ENCODE measurements at places on chromosomes 2 and 18. TPM values are rescaled to one million over a fixed set of nuclear protein-coding genes. Genes with fewer than 3 reads are reported as not detected.

- H3K4me1 ChIP-seq: no peaks in the 10 kb centered on the region
- no peaks in the 10 kb centered on the region for H3K27me3 ChIP-seq
- no peak overlapping the region for H3K27ac ChIP-seq
- DNase-seq: no peak
Observed at GRCh38 chr18:43322132-43322531, 44.8 kb upstream of the SYT4 start.

DNA sequence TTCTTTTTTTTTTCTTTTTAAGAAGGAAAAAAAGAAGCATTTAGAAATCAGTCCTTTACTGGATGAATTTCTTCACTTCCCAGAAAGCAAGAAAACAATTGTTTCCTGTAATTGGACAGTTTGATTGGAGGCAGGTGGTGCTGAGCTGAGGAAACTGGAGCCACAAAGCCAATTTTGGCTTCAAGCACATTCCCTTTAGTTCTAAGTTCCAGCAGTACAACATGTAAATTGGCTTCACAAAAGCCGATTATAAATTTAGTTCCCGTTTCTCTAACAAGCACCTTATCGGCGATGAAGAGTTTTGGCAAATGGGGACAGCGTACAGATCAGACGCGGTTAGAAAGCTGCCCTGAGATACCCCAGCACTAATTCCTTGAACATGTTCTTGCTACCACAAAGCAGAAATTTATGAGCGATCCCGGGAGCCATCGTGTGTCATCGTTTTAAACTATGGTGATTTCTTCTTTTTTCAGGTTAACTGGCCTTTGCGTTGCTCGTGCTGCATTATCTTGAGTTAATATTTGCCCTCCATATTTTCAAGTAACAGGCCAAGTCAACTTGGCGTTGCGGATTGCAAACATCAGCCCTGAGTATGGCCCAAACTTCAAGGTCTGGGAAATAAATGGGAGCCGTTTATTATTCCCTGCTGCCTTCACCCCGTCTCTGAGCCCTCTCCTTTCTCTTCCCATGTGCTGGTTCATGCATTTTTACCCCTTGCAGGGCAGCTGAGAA is 190.4 kb upstream of the ID2 start:
- H3K36me3 ChIP-seq: no peaks in the 10 kb centered on the region
- H3K27me3 ChIP-seq: no peaks in the 10 kb centered on the region
- H3K4me1 ChIP-seq: peaks cover 50% of the 10 kb centered on the region

DNA sequence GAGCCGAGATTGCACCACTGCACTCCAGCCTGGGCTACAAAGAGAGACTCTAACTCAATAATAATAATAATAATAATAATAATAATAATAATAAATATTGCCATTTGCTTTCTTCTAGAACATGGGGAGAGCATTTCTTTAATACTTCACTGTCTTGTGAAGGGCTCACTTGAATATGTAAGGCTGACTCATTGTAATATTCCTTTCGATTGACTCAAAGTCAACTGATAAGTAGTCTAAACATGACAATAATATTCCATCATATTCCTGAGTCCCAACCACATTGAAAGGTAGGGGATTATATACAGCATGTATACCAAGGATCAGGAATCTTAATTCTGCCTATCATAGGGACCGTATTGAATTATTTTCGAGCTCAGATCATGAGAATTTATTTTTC is 949.2 kb downstream of the DSC3 start:
- H3K4me1 ChIP-seq: no peaks in the 10 kb centered on the region
- no peak overlapping the region for H3K27ac ChIP-seq
- no peaks in the 10 kb centered on the region for H3K27me3 ChIP-seq
- H3K4me3 ChIP-seq: no peak overlapping the region
- H3K36me3 ChIP-seq: no peaks in the 10 kb centered on the region

- no peaks in the 10 kb centered on the region for H3K36me3 ChIP-seq
- no peaks in the 10 kb centered on the region for H3K27me3 ChIP-seq
- H3K27ac ChIP-seq: no peak overlapping the region
- DNase-seq: no peak
Observed at GRCh38 chr2:41151746-41152145, 699.9 kb upstream of the SLC8A1 start.

DNA sequence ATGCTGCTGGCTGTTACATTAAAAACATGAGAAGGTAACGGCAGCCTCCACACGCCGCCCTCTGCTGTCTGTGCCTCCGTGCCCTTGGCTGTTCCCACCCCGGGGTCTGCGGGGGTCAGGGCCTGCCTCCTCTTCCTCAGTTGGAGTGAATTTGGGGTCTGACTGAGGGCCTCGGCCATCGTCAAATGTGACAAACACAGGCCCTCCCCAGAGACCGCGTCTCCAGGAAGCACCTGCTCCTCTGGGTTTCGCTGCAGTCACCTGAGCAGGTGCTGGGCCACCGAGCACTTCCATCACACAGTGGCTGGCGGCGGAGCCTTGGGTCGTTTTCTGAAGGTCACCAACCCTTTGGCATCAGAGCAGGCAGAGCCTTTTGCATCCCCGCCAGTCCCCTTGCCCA is 70.9 kb downstream of the NFATC1 start:
- no peaks in the 10 kb centered on the region for H3K4me1 ChIP-seq
- no peak overlapping the region for H3K27ac ChIP-seq
- peaks cover 19% of the 10 kb centered on the region for H3K36me3 ChIP-seq
- no peak for DNase-seq
- H3K27me3 ChIP-seq: no peaks in the 10 kb centered on the region

GRCh38 chr18:61595615-61596251 is 262.5 kb downstream of the CDH20 start:
- no peak for DNase-seq
- H3K4me3 ChIP-seq: no peak overlapping the region
- no peaks in the 10 kb centered on the region for H3K36me3 ChIP-seq
- H3K4me1 ChIP-seq: peaks cover 4% of the 10 kb centered on the region
- no peak overlapping the region for H3K27ac ChIP-seq

DNA sequence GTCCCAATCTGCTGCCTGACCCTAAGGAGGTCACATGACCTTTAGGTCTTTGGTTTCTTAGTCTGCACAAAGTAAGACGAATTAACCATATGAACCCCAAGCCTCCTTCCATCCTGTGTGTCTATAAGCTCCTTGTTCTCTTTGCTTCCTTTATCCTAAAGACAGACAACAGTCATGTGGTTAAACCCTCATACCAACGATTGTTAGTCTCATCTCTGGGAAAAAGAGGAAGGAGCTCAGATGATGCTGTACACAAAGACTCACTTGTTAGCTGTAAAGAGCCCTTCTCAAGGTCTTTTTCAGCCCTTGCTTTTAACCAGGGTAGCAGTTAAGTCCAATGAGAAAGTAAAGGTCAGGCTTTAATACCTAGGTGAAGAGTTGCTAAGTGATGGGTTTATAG is 443.7 kb downstream of the TNS1 start:
- no peaks in the 10 kb centered on the region for H3K4me1 ChIP-seq
- no peak for DNase-seq
- H3K36me3 ChIP-seq: no peaks in the 10 kb centered on the region
- no peak overlapping the region for H3K27ac ChIP-seq
- H3K27me3 ChIP-seq: no peaks in the 10 kb centered on the region

DNA sequence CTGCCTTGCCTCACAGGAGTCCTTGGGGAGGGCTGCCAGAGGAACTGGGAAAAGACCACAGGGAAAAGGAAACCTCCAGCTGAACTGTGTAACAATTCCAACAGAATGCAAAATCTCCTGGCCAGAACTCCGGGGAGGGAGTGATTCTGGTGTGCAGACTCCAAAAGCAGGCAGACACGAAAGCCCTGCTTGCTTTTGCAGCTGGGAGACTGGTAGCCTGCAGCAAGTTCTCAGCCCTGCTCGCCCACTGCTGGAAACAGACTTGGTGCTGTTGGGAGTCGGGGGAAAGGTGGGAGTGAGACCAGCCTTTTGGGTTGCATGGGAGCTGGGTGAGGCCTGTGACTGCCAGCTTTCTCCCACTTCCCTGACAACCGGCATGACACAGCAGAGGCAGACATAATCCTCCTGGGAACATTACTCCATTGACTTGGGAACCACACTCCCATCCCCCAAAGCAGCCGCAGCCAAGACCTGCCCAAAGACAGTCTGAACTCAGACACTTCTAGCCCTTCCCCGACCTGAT is 26.0 kb upstream of the NMI start:
- no peak for DNase-seq
- no peak overlapping the region for H3K4me3 ChIP-seq
- no peaks in the 10 kb centered on the region for H3K36me3 ChIP-seq
- no peaks in the 10 kb centered on the region for H3K4me1 ChIP-seq
- peak overlapping the region; percentile 36 for H3K27ac ChIP-seq

DNA sequence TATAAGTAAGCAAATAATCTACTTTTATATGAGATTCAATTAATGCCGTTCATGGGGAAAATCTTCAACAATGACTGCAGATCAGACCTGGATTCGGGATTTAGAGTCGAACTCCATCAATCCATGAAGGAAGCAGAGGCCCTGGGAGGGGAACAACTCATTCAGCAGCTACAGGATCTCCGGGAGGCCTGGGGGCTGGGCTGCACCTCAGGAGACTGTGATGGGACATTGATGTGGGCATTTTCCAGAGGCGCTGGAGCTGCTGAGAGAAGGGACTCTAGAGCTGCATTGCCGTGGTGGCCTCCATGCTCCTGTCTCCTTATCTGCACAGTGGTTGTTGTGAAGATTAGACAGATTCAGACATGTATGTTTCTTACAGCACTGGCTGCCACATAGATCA is 76.9 kb downstream of the MYT1L start:
- no peak overlapping the region for H3K27ac ChIP-seq
- H3K36me3 ChIP-seq: no peaks in the 10 kb centered on the region
- no peaks in the 10 kb centered on the region for H3K27me3 ChIP-seq
- no peaks in the 10 kb centered on the region for H3K4me1 ChIP-seq

- no peak for DNase-seq
- H3K36me3 ChIP-seq: no peaks in the 10 kb centered on the region
- no peaks in the 10 kb centered on the region for H3K27me3 ChIP-seq
- H3K4me3 ChIP-seq: no peak overlapping the region
- H3K27ac ChIP-seq: no peak overlapping the region
- no peaks in the 10 kb centered on the region for H3K4me1 ChIP-seq
Observed at GRCh38 chr2:119208791-119209203, 14.8 kb upstream of the STEAP3 start.

DNA sequence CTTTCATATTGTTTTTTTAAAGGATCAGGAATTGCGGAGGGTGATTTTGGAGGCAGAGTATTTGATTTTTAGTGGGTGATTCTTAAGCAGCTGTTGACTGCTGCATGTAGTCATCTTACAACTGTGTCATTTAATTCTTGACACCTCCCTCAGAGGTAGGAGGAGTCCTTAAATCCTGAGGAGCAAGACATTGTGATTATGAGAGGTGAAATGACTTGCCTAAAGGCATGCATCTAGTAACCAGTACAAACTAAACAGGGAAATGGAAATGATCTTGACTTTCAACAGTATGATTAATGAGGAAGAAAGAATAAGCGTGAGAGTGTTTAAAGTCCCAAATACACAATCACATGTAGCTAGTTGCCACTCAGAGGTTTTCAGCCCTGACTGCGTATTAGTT is 440.7 kb downstream of the THSD7B start:
- no peaks in the 10 kb centered on the region for H3K36me3 ChIP-seq
- H3K27ac ChIP-seq: no peak overlapping the region
- no peak for DNase-seq
- H3K4me3 ChIP-seq: no peak overlapping the region

GRCh38 chr18:5941890-5942289 is 46.6 kb upstream of the TMEM200C start:
- H3K27ac ChIP-seq: no peak overlapping the region
- no peaks in the 10 kb centered on the region for H3K36me3 ChIP-seq
- no peak overlapping the region for H3K4me3 ChIP-seq
- no peak for DNase-seq

- no peaks in the 10 kb centered on the region for H3K27me3 ChIP-seq
- H3K4me1 ChIP-seq: no peaks in the 10 kb centered on the region
- no peaks in the 10 kb centered on the region for H3K36me3 ChIP-seq
- no peak overlapping the region for H3K27ac ChIP-seq
- DNase-seq: peak; percentile 46
- no peak overlapping the region for H3K4me3 ChIP-seq
Observed at GRCh38 chr2:239721531-239721930, 303.6 kb downstream of the NDUFA10 start.

DNA sequence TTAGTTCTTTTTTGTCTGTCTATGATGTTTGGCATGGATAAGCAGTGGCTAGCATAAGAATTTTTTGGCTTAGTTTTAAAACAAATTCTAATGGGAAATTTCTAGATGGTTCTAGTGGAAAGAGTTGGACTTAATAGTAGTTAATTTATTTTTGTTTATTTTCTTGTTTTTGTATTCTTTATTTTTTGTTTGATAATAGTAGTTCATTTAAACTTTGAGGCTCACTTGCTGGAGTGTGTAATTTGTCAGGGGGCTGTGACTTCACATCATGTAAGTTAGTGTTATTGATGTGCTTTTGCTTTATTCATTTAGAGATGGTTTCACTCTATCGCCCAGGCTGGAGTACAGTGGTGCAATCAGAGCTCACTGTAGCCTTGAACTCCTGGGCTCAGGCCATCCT is 43.7 kb upstream of the KLF11 start:
- no peaks in the 10 kb centered on the region for H3K27me3 ChIP-seq
- DNase-seq: no peak
- no peak overlapping the region for H3K4me3 ChIP-seq
- no peak overlapping the region for H3K27ac ChIP-seq
- H3K36me3 ChIP-seq: no peaks in the 10 kb centered on the region

GRCh38 chr2:130328710-130329109 is 14.0 kb upstream of the IMP4 start:
- peaks cover 4% of the 10 kb centered on the region for H3K4me1 ChIP-seq
- no peak overlapping the region for H3K27ac ChIP-seq
- no peaks in the 10 kb centered on the region for H3K36me3 ChIP-seq
- no peak overlapping the region for H3K4me3 ChIP-seq
- peaks cover 47% of the 10 kb centered on the region for H3K27me3 ChIP-seq

DNA sequence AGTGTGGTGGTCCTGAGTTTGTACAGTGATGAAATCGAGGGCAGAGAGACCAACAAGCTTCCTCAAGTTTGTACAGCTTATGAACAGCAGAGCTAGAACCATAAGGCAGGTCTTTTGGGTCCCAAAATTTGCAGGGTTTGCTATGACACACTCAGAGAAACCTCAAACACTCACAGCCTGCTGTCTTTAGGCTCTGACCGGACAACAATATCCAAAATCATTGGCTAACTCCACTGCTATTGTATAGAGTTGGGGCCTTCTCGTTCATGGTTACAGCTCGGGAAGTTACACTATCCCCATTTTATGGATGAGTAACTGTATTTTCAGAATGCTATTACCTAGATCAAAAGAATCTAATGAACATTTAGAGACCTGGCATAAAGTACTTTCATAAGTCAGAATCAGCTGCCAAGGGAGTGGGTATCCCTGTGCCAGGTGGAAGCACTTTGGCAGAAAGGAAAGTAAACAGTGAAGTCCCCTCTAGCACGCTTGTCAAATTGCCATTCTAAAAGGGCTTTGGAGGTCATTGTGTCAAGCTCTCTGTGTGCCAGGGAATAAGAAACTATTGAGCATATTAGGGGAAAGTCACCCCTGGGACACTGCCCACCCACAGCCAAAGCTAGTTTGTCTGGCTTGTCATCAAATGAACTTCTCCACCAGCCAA is 331.8 kb downstream of the ALK start:
- no peak overlapping the region for H3K27ac ChIP-seq
- no peaks in the 10 kb centered on the region for H3K4me1 ChIP-seq
- H3K4me3 ChIP-seq: no peak overlapping the region

GRCh38 chr2:28640908-28641300 is 110.7 kb upstream of the PPP1CB start:
- no peak for DNase-seq
- peaks cover 14% of the 10 kb centered on the region for H3K4me1 ChIP-seq
- H3K4me3 ChIP-seq: no peak overlapping the region
- no peaks in the 10 kb centered on the region for H3K27me3 ChIP-seq
- H3K27ac ChIP-seq: no peak overlapping the region
- no peaks in the 10 kb centered on the region for H3K36me3 ChIP-seq

Gene TP53I3
- 44.3 TPM for total RNA-seq

Gene TXNL4A
- 80.7 TPM for total RNA-seq

Gene KIF1A
- total RNA-seq: 0.81 TPM

Gene AGXT
- not detected for total RNA-seq

Gene INPP5D
- total RNA-seq: 33.3 TPM
